AG04450 (cell line): ENCODE measurements at places on chromosomes 13 and 19. TPM values are rescaled to one million over a fixed set of nuclear protein-coding genes. Genes with fewer than 3 reads are reported as not detected.

DNA sequence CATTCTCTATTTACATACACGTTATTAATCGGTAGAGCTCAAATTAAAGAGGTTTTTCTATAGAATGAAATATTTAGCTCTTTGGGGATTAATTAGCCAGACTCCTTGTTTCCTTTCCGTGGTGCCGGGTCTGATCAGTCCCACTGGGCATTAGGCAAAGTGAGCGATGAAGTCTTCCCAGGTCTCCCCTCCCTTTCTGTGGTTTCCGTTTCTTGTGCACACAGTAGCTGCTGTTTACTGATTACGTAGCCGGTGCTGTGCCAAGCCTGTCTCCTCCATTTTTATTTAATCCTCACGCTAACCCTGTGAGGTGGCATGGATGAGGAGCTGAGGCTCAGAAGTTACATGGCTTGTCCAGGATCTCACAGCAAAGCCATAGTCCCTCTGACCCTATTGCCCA is 9.0 kb downstream of the SLC25A15 start:
- no peak for DNase-seq

DNA sequence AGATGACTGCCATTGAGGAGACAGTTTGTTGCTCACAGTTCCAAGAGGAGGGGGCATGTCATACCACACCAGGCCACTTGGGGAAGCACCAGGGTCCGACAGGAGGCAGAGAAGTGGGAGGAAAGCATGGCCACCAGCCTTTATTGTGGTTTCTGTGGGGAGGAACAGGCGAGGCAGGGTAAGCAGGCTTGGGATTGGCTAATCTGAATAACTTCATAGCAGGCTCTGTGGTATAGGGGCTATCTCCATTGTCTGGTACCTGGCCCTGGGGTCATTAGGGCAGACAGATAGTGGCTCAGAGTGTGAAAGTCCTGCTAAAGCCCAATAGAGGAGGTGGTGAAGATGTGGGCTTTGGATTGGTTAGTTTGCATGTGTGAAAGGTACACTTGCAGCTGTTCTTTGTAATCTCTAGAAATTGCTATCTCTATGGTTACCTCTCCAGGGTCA is 35.5 kb downstream of the CBY2 start:
- no peak for DNase-seq

DNA sequence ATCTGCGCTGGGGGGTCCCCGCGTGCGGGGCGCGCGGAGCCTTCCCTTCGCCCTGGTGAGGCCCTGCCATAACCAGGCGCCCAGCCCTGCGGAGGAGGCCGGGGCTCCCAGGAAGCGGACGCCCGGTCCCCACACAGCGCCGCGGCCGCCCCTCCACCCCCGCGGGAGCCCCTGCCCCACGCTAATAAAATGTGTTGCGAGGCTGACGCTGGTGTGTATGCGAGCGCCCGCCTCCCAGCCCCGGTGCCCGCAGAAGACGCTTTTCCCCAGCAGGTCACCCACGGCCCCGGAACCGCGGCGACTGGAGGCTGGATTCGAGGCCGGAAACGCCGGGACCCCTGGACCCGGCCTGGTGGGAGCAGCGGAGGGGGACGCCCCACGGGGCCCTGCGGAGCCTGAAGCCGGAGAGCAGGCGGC is 12.1 kb upstream of the CDC34 start:
- DNase-seq, result no peak

- no peak for DNase-seq
These were observed 680.1 kb downstream of the UQCRFS1 start for GRCh38 chr19:28532765-28533341.

CACNA1A gene
- polyA plus RNA-seq, result 12.2 and 14.4 TPM in 2 replicates
